Activated T-cell treated with anti-CD3 and anti-CD28 coated beads, Interleukin-2, amount 50 U/mL, for 72 hours (primary cell): ENCODE measurements at places on chromosomes 16 and 17. TPM values are rescaled to one million over a fixed set of nuclear protein-coding genes. Genes with fewer than 3 reads are reported as not detected.

The RFNG gene
- total RNA-seq = 42.2 TPM

The PPP1R1B gene
- not detected for total RNA-seq

The CENPN gene
- total RNA-seq = 62.0 TPM

The CTRB1 gene
- not detected for total RNA-seq

The EVI2A gene
- 39.3 TPM for total RNA-seq

DNA sequence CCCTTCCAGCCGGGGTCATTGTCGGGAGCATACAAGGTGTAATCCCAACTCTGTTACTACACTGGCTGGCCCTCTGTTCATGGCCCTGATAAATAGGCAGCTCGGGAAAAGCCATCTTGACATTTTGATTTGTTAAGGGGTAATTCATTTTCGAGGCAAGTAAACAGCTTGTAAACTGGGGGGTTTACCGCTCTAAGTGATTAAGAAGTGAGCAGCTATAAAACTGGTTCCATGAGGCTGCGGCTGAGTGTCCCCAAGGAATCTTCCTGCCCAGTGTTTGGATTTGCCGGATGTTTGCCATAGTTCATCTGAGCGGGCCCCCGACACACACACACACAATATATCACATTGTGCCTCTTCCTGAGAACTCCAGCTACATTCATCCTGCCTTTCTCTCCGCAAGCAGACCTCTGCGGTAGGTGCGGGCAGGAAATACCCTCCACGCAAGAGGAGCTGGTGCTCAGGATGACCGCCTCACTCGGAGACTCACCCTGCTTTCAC is 92.2 kb downstream of the SOCS1 start:
- no peak overlapping the region for H3K27ac ChIP-seq
- peaks cover 2% of the 10 kb centered on the region for H3K36me3 ChIP-seq
- no peak overlapping the region for H3K4me3 ChIP-seq
- no peak for DNase-seq
- peaks cover 55% of the 10 kb centered on the region for H3K4me1 ChIP-seq

DNA sequence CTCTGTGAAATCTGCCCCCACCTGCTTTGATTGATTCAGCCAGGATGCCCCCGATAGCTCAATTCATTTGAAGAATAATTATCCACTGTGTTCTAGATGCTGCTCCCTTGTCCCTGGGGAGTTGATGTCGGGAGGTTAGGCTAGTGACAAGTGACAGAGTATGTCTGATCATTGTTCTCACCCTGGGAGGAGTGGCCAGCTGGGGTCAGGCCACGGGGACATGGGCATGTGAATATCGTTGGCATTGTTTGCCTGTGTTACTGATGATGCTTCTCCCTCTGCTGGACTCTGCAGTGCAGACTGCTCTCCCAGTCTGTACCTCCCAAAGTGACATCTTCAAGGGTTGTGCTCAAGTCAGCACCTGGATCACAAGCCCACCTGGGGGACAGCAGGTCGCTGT is 89.9 kb upstream of the C16orf82 start:
- no peak for DNase-seq
- H3K27ac ChIP-seq = no peak overlapping the region
- no peaks in the 10 kb centered on the region for H3K36me3 ChIP-seq
- no peak overlapping the region for H3K4me3 ChIP-seq
- peaks cover 11% of the 10 kb centered on the region for H3K27me3 ChIP-seq
- H3K4me1 ChIP-seq = no peaks in the 10 kb centered on the region

DNA sequence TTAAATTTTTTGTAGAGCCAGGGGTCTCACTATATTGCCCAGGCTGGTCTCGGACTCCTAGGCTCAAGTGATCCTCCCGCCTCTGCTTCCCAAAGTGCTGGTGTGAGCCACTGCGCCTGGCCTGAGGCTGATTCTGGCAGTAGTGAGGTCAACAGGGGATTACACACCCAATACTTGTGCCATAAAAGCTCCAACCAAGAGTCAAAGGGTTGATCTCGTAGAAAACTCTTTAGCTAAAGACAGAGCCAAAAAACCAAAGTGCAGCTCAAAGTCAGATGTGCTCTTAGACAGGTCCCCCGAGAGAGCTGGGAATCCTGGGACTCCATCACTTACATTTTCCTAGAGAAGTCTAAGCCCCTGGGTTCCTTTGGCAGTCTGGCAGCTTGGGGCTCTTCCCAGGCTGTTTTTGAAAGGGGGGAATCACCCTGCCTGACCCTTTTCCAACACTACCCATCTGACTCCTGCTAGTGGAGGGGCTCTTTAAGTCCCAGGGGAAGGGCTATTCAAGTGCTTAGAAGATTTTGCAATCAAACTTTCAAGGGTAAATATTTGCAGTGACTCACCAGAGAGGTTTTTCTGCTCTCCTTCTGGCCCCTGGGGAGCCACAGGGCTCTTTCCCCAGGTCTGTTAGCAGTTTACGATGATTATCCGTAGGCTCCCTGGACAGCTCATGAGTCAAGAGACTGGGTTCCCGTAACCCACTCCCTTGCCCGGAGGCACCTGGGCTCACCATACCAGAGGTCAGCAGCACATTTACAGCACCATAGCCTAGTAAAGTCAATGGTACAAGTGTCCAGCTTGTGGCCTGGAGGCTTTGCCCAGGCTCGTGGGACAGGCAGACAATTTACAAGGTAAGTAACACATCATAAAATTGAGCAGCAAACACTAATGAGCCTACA is 408.7 kb downstream of the SLC39A11 start:
- H3K4me1 ChIP-seq = no peaks in the 10 kb centered on the region
- H3K36me3 ChIP-seq = no peaks in the 10 kb centered on the region
- no peak for DNase-seq

DNA sequence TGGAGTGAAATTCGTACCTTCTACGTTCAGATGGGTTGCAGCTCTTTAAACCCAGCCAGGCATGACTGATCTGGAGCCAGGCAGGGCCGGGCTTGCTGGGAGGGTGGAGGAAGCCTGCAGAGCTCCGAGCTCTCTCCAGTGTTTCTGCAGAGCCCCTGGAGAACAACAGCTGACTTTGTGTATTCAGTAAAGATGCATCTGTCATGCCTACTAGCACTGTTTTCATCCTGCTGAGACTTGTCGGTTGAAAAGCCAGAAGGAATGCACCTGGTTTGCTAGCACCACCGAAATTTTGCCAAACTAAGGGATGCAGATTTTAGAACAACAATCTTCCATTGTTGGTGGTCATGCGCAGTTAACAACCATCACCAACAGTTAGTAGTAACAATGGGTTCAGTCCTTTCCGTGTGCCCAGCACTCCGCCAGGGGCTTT is 22.4 kb upstream of the SCNN1B start:
- H3K4me3 ChIP-seq = no peak overlapping the region
- H3K36me3 ChIP-seq = no peaks in the 10 kb centered on the region
- H3K27ac ChIP-seq = no peak overlapping the region
- peaks cover 24% of the 10 kb centered on the region for H3K27me3 ChIP-seq

DNA sequence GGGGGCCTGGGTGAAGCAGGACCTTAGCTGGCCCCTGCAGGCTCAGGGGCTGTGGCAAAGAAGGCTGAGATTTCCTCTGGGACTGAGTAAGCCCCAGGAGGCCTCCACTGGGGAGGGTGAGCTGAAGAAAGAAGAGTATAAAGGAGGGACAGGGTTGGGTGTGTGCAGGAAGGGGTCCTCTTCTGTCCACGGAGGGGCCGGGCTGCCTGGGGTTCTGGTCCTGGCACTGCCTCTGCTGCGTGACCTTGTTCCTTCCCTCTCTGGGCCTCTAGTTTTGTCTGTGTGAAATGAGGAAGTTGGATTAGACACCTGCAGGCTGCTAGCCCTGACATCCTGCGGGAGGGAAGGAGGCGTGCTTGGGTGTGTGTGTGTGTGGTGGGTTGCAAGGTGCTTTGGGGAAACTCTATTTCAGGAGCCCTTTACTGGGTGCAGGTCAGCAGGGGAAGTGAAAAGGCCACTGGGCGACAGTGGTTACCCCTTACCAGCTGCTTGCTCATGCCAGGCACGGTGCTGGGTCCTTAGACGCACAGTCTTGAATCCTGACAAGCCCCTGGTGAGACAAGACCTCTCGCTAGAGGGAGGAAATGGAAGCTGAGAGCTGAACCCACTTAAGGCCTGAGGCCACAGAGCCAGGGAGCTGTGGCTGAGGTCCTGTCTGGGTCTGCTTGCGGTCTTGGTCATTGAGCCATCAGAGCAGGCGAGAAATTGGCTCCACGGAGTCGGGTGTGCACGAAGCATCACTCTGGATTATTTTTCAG is 60.7 kb downstream of the OR1D5 start:
- H3K27ac ChIP-seq = no peak overlapping the region
- no peaks in the 10 kb centered on the region for H3K36me3 ChIP-seq
- no peaks in the 10 kb centered on the region for H3K27me3 ChIP-seq
- DNase-seq = no peak

DNA sequence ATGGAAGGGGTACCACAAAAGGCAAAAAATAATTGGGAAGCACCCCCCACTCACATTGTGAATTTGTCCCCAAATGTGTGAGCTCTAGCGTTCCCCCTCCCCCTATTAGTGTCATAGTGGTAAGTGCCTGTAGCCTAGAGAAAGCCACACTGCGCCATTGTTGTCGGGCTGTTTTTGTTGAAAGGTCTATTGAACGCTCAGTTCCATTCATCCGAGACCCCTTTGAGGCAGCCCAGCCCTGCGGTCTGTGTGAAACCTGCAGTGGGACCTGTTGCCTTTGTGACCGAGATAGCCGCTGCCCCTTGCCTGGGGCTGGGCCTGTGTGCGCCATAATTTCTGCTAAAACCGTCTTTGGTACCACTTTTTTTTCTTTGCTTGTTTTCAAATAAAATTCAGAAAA is 3.0 kb downstream of the JPT2 start:
- H3K27me3 ChIP-seq = no peaks in the 10 kb centered on the region
- H3K36me3 ChIP-seq = peaks cover 6% of the 10 kb centered on the region
- peak overlapping the region; percentile 71 for H3K27ac ChIP-seq
- DNase-seq = no peak
- peaks cover 31% of the 10 kb centered on the region for H3K4me1 ChIP-seq

DNA sequence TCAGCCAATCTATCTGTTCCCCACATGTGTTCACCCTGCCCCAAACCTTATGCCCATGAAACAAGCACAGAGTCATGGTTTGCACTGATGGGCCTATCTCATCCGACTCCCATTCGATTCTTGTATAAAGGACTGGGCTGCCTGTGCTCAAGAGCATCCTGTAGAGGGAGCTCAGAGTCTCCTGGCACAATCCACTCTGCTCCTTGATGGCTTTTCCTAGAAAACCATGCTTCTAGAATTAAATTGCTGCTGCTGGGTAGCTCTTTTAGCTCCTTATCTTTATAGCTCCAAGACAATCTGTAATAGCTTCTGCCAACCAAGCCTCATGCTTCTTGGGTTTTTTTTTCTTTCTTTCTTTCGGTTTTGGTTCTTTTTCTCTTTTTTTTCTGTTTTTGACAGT is 9.7 kb downstream of the ZNF19 start:
- H3K36me3 ChIP-seq = peaks cover 1% of the 10 kb centered on the region
- peaks cover 10% of the 10 kb centered on the region for H3K4me1 ChIP-seq
- no peak for DNase-seq
- no peak overlapping the region for H3K27ac ChIP-seq
- no peak overlapping the region for H3K4me3 ChIP-seq

DNA sequence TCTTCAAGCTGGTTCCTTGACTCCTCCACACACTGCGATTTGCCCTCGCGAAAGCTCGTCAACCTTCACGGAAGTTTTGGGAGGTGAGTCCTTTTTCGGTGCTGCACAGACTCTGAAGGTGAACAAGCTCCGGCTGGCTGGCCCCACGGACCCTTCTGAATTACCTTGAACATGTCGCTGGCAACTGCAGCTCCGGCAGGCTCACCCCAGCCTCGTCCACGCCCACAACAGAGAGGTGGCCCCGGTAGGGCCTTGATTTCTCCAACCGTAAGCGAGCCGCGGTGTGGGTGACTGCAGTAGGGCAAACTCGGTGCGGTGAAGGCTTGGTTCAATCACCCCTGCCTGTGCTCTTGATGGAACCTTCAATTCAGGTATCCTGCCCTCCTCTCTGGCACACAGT is 1020.7 kb upstream of the GOT2 start:
- H3K36me3 ChIP-seq = peaks cover 1% of the 10 kb centered on the region
- H3K27ac ChIP-seq = no peak overlapping the region
- no peaks in the 10 kb centered on the region for H3K27me3 ChIP-seq
- no peaks in the 10 kb centered on the region for H3K4me1 ChIP-seq

DNA sequence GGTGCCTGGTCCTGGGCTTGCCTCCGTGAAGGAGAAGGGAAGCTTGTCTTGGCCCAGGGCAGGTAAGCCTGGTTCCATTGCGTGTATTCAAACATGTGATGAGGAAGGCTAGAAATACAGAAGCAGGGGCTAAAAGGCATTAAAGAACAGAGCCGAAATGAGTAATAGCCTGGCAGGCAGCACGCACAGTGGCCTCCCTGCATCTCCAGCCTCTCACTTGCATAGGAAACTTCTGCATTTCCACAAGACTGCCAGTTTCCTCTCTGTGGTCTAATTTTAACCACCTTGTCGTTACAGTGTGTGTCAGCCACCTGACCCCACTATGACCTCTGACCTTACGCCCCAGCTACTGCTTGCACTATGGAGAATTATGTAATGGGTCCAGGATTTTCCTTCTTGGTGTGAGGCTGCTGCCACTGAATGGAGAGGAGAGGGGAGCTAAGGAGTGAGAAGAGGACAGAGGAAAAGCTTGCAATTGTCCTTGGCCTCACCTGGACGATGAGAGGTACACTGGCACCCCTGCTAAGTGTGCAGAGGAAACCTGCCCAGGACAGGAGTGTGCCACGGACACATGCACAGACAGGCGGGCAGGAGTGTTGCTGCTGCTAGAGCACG is 32.8 kb downstream of the HIC1 start:
- H3K27me3 ChIP-seq = no peaks in the 10 kb centered on the region
- H3K36me3 ChIP-seq = peaks cover 11% of the 10 kb centered on the region
- peak; percentile 67 for DNase-seq
- H3K4me1 ChIP-seq = peaks cover 86% of the 10 kb centered on the region
- peak overlapping the region; percentile 56 for H3K4me3 ChIP-seq

GRCh38 chr16:74718140-74718539 is 17.5 kb upstream of the MLKL start:
- H3K4me3 ChIP-seq = no peak overlapping the region
- no peaks in the 10 kb centered on the region for H3K27me3 ChIP-seq

DNA sequence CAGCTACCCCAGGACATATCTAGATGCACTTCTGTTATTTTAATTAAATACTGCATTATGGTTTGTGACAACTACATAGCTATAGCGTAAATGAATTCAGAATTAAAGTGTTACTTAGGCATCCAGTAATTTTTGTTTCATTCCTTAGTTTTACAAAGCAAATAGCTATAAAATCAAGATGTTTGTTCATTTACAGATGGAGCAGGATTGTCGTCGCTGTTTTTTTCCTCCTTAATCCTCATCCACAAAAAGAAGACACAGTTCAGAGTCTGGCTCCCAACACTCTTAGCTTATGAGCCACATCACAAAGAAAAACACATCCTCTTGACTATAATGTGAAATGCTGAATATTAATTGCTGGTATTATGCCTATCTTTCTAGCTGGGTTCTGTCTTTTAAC is 43.7 kb downstream of the SNX11 start:
- DNase-seq = no peak
- no peaks in the 10 kb centered on the region for H3K4me1 ChIP-seq
- H3K36me3 ChIP-seq = no peaks in the 10 kb centered on the region
- H3K4me3 ChIP-seq = no peak overlapping the region

- peaks cover 27% of the 10 kb centered on the region for H3K4me1 ChIP-seq
- H3K27ac ChIP-seq = no peak overlapping the region
- no peaks in the 10 kb centered on the region for H3K27me3 ChIP-seq
- H3K4me3 ChIP-seq = peak overlapping the region; percentile 95
These were observed 1.2 kb downstream of the COA3 start for GRCh38 chr17:42797067-42798007.
